ENCODE measurements at places on chromosomes 7 and 10.

- no peak for DNase-seq
Observed at GRCh38 chr7:332646-333392, 42.8 kb downstream of the FOXL3 start.

DNA sequence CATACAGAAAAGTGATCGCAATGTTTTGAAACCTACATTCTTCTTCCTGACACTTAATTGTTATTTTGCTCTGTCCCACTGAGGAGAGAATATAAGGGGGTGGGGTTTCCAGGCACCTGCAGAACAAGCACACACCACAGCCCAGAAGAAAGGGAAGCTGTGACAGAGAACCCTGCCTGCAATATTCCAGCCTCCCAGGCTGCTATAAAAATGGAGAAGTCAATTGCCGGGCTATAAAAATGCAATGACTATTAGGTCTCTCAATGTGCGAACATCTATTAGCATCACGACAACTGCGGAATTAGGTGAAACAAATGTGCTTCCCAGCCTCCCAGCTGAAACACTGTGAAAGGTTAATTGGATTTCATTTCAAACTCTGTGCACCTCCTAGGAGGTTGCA lies 145.3 kb upstream of the FRMD4A start:
- DNase-seq = no peak

- DNase-seq = no peak
Observed at GRCh38 chr7:151351967-151352366, 10.4 kb downstream of the NUB1 start.

- no peak for DNase-seq
Observed at GRCh38 chr10:5723692-5724091, 39.1 kb downstream of the TASOR2 start.

- DNase-seq = peak; percentile 14
Observed at GRCh38 chr7:33185786-33186185, 56.4 kb downstream of the BBS9 start.

DNA sequence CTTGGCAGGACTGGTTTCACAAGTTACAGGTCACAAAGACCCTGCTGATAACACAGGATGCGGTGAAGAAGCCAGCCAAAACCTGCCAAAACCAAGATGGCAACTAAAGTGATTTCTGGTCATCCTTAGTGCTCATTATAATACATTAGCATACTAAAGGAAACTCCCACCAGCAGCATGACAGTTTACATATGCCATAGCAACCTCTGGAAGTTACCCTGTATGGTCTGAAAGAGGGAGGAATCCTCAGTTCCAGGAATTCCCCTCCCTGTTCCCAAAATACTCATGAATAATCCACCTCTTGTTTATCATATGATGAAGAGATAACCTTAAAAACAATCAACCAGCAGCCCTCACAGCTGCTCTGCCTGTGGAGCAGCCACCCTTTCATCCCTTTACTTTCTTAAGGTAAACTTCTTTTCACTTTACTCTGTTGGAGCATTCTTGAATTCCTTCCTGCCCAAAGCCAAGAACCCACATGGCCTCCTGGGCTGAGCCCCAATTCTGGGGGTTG lies 21.9 kb downstream of the DPY19L1 start:
- DNase-seq = no peak

DNA sequence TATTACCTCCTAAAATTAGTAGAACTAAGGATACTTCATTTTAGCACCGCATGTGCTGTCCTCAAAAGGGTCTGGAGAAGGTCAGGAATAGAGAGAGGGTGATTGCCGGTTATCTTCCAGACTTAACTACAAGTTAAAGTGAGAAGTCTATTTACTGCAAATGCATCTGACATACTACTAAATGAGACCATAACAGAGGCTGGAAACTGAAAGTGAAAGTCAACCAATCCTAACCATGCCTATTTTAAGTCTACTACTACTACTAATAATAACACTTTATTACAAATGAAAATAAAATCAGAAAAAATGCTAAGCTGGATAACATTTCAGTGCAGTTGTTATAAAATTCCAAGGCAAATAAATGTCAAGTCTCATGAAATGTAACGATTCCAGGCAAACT lies 244.7 kb downstream of the KIF20B start:
- DNase-seq = no peak

GRCh38 chr10:71325267-71325666 lies 6.2 kb downstream of the SLC29A3 start:
- no peak for DNase-seq

- DNase-seq = no peak
Observed at GRCh38 chr10:26000971-26001370, 66.9 kb downstream of the MYO3A start.

- no peak for DNase-seq
Observed at GRCh38 chr7:240146-240676, 47.8 kb downstream of the FAM20C start.

DNA sequence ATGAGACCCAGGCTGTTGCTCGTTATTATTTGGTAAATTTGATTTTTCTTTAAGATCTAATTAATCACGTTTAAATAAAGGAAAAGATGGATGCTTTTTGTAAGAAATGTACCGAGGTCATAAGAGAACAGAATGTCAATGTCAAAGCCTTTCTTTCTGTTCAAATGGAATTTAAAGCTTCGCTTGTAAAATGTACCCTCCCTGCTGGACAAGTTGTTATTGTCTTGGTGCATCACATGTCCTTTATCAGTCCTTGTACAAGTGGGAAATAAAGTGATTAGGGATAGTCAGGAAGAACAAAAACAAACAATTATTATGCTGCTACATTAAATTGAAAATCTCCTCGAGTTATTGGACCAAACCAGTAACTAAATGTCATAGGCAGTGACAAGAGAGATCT lies 363.2 kb downstream of the PHTF2 start:
- DNase-seq = no peak

DNA sequence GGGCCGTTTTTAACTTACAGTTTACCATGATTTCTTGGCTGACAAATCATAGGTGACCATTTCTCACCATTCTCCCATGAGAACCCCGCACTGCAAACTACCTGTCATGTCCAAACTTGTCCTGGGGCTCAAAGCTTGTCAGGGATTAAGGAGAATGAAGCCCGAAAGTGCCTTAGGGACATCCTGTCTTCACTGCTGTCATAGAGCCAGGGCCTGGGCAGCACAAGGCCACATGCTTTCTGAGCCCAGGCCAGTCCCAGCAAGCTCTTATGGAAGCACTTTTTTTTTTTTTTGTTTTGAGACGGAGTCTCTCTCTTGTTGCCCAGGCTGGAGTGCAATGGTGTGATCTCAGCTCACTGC lies 33.9 kb downstream of the CCM2 start:
- no peak for DNase-seq

DNA sequence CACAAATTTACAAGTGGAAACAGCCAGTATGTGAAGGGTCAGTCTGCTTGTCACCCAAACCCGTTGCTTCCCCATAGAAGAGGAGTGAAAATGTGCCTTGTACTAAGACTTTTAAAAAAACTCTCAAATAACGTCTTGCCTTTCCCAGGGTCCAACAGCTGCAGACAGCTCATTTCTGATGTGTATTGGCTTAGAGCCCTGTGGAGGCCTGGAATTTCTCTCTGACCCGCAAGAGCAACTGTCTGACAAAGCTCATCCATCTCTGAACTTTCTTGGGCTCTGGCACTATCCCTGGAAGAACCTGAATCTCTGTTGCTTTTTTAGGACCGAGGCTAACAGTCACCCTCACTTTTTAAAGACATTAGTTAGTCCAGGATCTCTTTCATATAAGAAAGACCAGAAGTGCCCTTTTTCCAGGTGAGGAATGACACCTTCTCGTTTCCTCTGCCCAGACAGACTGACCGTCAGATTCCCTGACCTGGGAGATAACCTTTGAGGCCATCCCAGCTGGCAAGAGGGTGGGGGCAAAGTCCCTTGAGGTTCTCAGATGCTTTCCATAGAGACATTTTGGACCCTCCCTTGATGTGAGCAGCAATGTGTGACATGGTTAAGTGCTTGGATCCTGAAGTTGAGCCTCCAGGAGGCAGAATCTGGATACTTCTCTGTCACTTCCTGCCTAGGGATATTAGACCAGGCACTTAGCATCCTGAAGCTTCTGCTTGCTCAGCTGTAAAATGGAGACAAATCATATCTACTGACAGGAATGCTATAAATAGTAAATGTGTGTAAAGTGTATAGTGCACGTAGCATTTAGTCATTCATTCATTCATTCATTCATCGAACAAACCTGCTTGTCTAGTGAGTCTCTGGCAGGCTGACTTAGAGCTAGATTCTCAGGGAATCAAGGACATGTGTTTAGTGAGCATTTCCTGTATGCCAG lies 4.5 kb upstream of the NODAL start:
- DNase-seq = no peak

GRCh38 chr7:102120666-102121195 lies 165.9 kb upstream of the SH2B2 start:
- no peak for DNase-seq

- no peak for DNase-seq
Observed at GRCh38 chr10:29630205-29631048, 4.3 kb downstream of the SVIL start.

GRCh38 chr10:70462349-70462984 lies 16.1 kb upstream of the PALD1 start:
- no peak for DNase-seq

- DNase-seq = no peak
Observed at GRCh38 chr10:102227050-102227449, 951 bp downstream of the ELOVL3 start.

- no peak for DNase-seq
Observed at GRCh38 chr10:90363799-90364483, 493.9 kb downstream of the HTR7 start.

GRCh38 chr7:130473876-130474275 lies 18.0 kb upstream of the MEST start:
- no peak for DNase-seq

DNA sequence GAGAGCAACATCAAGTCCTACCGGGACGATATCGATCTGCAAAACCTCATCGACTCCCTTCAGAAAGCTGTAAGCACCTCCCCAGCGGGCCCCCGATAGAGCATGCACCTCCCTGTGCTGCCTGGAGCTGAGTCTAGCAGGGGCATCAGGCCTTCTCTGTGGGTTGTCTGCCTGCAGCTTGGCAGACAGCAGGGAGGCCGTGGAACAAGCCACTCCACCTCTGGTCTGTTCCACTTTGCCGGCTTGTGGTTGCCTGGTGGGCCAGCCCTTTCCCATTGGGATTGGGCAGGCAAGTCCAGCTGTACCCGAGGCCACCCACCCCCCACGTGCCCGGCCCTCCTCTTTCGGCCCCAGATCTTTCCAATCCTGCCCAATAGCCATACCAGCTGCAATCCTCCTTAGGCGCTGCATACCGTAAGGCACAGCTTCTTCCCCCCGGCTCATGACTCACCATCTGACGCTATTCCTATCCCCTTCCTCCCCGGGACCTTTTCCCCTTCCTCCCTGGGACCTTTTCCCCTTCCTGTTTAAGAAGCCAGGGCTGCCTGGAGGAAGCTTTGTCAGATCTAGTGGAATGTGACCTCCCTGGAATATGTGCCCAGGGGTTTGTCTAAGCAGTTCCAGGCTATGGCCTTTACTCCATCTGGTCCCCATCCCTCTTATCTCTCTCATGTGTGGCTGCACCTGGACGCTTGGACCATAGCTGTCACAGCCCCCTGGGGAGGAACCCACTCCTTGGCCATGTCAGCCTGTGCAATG lies 28.1 kb upstream of the SH2D4B start:
- no peak for DNase-seq

- DNase-seq = no peak
Observed at GRCh38 chr7:19560111-19560883, 148.5 kb downstream of the POLR1F start.

GRCh38 chr7:39184391-39184790 lies 206.7 kb downstream of the POU6F2 start:
- no peak for DNase-seq

GRCh38 chr10:36171556-36171952 lies 529.5 kb upstream of the FZD8 start:
- no peak for DNase-seq

GRCh38 chr10:17229717-17229966 lies 1.6 kb downstream of the VIM start:
- no peak for DNase-seq

- no peak for DNase-seq
Observed at GRCh38 chr7:41938371-41938770, 235.5 kb upstream of the INHBA start.

GRCh38 chr10:35462491-35462934 lies 126.2 kb downstream of the CCNY start:
- no peak for DNase-seq

DNA sequence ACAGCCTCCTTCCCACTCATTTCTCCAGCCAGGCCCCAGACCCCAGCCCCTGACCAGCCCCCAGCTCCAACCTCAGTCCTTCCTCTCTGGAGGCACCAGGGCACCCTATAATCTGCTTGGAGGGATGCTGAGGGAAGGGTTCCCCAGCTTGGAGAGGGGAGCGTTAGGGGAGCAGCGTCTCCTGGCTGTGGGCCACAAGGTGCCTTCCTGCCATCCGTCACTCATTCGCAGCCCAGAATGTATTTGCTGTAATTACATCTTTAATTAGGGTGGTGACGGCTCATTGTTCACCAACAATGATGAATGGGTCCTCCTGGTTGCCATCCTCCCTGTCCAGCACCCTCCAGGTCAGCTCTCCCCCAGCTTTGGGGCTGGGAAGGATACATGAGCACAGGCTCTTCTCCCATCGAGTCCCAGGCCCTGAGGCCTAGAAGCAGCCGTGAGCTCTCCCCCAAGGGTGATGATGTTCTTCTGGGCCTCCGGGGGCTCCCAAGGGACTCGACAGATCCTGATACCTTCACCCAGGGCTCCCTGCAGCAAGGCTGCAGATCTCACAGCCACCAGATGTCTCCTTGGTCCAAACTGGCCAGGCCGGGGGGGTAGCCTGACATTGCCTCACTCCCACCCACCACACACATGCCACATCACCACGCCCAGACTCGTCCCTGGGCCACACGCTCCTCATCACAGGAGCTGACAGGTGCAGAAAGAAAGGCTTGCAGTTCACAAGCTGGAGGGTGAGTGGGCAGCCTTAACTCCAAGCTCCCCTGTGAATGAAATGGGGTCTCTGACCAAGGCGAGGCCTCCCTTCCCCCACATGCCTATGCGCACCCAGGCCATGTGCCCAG lies 26.8 kb downstream of the POLL start:
- no peak for DNase-seq

DNA sequence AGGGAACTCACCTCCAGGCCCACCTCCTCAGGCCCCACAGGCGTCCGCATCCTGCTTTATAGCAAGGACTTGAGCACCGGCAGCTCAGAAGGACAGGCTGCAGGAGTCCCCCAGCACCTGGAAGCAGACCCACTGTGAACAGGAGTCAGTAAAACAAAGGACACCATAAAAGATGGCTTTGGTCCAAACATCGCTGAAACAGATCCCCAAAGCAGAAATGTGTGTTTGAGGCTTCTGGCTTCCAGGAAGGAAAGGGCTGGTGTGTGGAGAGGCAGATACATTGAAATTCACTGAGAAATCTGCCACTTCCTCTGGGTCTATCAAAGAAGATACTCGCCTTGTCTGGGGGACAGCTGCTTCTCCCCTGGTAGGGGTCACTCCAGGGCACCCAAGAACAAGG lies 286.2 kb downstream of the PLXNA4 start:
- no peak for DNase-seq

DNA sequence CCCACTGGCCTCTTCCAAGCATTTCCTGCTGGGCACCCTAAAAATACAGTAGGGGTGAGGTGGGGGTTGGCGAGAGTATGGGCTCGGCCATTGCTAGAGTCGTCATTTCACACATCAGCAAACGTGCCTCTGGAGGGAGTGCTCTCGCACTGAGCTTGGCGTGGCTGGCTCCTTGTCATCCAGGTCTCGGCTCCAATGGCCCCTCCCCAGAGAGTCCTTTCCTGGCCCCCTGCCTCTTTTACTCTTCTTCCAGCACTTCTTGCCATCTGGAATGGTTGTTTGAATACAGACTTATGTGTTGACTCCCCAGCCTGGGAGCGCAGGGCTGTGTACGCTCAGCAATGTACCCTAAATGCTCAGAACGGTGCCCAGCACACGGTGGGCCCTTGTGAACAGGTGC lies 18.8 kb downstream of the UNC5B start:
- DNase-seq = no peak

GRCh38 chr10:122033224-122033926 lies 44.4 kb downstream of the TACC2 start:
- DNase-seq = no peak

All from HS-27A (cell line).